Tibial nerve (tissue), 4 donors: ENCODE measurements at places on chromosomes 6 and 20. TPM values are rescaled to one million over a fixed set of nuclear protein-coding genes. Genes with fewer than 3 reads are reported as not detected.

MLN gene
- not detected for total RNA-seq

RCAN2 gene
- 6.6 TPM for total RNA-seq

- no peak for DNase-seq
These were observed 39.0 kb upstream of the ASXL1 start for GRCh38 chr20:32319100-32319499.

GRCh38 chr6:168179702-168180382 is 100.8 kb upstream of the FRMD1 start:
- DNase-seq = no peak

DNA sequence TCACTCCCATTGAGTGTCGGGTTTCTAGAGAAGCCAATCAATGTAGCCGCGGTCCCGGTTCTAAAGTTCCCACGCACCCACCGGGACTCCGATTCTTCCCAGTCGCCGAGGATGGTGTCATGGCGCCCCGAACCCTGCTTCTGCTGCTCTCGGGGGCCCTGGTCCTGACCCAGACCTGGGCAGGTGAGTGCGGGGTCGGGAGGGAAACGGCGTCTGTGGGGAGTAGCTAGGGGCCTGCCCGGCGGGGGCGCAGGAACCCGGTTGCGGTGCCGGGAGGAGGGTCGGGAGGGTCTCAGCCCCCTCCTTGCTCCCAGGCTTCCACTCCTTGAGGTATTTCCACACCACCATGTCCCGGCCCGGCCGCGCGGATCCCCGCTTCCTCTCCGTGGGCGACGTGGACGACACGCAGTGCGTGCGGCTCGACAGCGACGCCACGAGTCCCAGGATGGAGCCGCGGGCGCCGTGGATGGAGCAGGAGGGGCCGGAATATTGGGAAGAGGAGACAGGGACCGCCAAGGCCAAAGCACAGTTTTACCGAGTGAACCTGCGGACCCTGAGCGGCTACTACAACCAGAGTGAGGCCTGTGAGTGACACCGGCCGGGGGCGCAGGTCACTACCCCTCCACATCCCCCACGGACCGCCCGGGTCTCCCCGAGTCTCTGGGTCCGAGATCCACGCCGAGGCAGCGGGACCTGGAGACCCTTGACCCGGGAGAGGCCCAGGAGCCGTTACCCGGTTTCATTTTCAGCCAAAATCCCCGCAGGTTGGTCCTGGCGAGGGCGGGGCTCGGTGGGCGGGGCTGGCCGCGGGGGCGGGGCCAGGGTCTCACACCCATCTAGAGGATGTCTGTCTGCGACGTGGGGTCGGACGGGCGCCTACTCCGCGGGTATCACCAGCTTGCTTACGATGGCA is 35.2 kb upstream of the HLA-G start:
- DNase-seq = peak; percentile 40

- DNase-seq = no peak
These were observed 80.4 kb upstream of the PMEPA1 start for GRCh38 chr20:57790176-57790575.
